GM13976 (cell line): ENCODE measurements at places on chromosomes 6 and 20.

DNA sequence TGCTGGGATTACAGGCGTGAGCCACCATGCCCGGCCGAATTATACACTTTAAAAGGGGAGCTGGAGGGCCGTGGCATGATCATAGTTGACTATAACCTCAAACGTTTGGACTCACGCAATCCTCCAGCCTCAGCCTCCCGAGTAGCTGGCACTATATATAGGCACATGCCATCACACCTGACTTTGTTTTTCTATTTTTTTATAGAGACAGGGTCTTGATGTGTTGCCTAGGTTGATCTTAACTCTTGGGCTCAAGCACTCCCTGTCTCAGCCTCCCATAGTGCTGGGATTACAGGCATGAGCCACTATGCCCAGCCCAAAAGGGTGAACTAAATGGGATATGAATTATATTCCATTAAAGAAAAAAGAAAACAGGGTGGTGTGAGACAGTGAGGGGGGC is 7.8 kb downstream of the PTGIS start:
- no peak for DNase-seq

GRCh38 chr6:25831532-25832306 is at the start of gene SLC17A1:
SLC17A1 (minus strand) TSS chr6:25832052; CDS start chr6:25830557, 1,495 bp downstream.
- no peak for DNase-seq

DNA sequence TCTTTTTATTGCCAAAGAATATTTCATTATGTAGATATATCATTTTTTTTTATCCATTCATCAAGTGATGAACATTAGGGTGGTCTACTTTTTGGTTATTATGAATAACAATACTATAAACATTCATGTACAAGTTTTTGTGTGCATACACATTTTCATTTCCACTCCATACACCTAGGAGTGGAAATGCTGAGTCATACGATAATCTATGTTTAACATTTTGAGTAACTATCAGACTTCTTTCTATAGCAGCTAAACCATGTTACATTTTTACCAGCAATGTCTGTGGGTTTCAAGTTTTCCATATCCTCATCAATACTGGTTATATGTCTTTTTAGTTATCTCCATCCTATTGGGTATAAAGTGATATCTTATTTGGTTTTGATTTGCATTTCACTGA is 65.7 kb downstream of the PRSS35 start:
- no peak for DNase-seq

DNA sequence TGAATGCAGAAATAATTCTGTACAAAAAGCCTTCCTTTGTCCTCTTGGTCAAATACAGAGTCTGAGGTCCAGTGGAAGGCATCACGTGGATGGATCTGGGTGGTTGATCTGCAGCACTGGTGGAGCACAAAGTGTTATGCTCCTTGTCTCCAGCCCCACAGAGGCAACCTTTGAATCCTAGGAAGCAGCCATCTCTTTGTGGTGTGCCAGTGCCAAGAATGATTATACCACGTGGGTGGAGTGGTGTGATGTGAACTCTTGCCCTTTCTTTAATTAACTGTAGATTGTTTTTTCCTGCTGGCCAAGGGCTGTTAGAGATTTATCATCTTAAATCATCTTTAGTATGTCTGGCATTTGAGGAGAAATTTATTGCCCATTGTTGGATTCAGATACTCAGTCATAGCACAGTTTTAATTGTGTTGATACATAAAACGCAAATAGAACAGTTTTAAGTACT is 31.1 kb downstream of the NCOA7 start:
- DNase-seq: no peak

- peak; percentile 87 for DNase-seq
These were observed 27.1 kb downstream of the CD83 start for GRCh38 chr6:14144678-14145113.

DNA sequence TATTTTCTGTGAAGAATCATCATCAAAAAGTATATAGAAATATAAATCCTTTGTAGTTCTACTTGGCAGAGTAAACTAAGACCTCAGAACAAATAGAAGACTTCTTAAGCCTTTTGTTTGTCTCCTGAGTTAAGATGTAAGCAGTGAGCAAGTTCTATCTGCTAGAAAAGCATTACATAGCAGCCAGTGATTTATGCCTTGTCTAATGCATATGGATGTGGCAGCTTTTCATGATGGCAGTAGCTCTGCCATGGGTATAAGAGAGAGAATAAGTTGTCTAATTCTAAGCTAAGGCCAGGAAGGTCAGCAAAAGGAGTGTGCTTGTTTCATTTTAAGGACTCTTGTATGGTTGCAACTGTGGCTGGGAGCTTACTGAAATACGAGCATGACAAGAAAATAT is 920.2 kb downstream of the GRIK2 start:
- no peak for DNase-seq

- DNase-seq: no peak
These were observed 4.9 kb upstream of the LAMA4 start for GRCh38 chr6:112259337-112259675.

GRCh38 chr20:35726842-35727711 is 15.0 kb downstream of the RBM39 start:
- no peak for DNase-seq

GRCh38 chr6:109058620-109059019 is 36.0 kb downstream of the SESN1 start:
- no peak for DNase-seq

- DNase-seq: peak; percentile 52
These were observed 75.5 kb downstream of the ZDHHC14 start for GRCh38 chr6:157456524-157456829.

DNA sequence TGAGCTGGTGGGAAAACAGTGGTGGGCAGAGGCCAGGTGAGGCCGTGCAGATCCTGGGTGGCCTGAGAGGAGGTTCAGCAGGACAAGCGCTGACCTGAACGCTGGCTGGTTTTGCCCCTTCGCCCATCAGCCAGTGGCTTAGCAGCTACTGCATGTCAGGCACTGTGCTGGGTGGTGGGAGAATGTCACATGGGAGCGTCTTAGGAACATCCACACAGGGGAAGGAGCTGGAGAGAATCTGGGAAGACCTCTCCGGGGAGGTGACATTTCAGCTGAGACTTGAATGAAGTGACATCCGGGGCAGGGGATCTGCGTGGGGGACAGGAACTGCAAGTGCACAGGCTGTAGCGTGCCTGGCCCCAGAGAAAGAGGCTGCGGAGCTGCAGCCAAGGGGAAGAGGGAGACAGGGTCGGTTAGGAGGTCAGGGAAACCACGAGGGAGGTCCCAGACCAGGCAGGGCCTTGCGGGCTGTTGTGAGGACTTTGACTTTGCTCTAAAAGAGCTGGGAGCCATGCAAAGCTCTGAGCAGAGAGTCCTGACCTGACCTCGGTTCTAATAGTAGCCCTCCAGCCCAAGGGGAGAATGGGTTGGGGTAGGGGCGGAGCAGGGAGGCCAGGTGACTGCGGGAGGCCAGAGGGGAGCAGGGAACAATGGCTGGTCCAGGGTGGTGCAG is 156.8 kb upstream of the PTPN1 start:
- no peak for DNase-seq

DNA sequence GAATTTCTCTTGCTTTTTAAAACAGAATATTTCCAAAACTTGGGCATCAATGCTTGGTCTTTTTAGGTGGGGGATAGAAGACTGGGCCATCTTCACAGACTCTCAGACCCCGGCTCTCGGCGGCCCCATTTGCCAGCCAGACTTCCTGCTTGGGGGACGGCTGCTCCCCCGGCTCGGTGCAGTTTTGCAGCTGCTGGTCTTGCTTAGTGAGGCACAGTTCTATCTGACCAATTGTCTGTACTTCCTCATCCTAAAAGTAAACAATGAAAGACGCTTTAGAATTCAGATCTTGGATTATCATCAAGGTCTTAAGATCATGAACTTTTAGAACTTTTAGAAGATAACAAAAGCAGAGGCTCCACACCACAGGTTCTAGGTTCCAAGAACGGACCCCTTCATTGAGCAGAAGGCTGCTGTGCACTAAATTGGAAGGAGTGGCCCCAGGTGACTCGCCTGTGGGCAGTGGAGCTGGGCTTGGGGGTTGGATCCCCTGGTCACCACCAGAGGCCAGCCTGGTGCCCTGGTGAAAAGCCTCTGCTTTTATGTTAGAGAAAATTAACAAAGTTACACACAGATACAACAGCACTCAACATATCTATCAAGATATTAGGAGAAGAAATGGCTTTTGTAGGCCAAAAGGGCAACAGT is 26.7 kb downstream of the RNASET2 start:
- DNase-seq: peak; percentile 30

DNA sequence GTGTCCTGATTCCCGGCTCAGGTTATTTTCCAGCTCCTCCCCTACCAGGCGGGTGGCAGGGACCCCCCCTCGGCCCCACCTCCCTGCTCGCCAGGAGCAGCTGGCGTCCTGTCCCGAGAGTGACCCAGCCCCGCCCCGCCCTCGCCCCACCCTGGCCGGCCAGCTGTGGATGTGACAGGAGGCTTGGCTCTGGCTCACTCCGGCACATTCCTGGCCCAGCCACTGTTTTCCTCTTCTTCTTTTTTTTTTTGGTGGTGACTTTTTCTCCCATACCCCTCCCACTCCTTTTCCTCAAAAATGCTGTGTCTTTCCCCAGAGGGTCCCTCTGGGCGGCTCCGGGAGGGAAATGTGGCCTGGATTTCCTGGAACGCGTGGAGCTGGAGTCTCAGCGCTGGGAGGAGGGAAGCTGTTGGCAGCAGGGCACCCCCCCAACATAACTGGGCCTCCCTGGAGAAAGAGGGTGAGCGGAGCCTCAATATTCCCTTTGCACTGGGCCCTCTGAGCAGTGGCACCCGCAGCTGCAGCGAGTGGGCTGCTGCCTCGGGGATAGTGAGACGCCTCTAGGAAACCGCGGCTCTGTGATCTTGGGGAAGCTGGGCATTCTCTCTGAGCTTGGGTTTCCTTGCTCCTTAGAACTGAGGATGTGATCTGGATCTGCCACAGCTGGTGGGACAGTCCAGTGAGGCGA is 28.3 kb upstream of the CSNK2A1 start:
- no peak for DNase-seq

DNA sequence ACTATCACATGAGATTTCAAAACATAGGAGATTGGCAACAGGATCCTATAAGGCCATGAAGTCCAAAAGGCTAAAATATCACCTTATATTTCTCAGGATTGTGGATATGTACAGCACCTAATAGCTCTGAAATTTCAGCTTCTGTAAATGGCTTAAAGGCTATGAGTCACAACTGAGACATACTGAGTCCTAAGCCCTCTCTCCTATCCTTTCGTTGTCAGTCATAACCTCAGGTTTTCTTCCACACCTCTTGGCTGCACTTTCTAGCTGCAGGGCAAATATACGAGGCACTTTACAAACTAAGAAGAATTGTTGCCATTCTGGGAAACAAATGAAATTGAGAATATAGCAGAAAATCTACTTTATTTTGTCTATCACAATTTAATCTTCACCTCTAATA is 969.9 kb upstream of the EPHA7 start:
- no peak for DNase-seq

GRCh38 chr20:47276851-47277534 is 79.5 kb downstream of the ZMYND8 start:
- DNase-seq: no peak

GRCh38 chr6:132961610-132962009 is 147.2 kb downstream of the RPS12 start:
- no peak for DNase-seq

DNA sequence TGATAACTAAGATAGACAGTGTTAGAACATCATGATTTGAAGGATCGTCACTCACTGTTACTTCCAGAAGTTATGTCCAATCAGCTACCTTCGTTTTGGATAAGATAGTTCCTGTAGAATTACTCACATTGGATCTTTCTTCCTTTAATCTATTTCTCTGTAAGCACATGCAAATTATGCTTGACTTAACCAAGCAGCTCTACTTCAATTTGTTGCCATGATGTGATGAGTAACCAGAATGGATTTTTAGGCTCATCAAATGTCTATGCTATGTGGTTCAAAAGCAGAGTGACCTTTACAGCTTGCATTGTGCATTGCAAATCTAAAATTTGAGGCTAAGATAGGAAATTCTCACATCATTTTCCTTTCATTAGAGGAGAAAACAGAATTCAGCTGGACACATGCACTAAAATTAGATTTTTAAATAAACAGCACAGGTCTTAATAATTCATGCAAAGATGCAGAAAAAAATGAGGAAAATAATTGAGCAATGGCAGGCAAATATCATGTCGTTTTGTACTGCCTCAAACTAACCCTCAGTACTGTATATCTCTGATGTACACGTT is 76.7 kb upstream of the ZFP64 start:
- DNase-seq: no peak

GRCh38 chr20:61888101-61888865 is 177.4 kb downstream of the TAF4 start:
- DNase-seq: no peak
